ENCODE measurements at places on chromosomes 3 and 15.

DNA sequence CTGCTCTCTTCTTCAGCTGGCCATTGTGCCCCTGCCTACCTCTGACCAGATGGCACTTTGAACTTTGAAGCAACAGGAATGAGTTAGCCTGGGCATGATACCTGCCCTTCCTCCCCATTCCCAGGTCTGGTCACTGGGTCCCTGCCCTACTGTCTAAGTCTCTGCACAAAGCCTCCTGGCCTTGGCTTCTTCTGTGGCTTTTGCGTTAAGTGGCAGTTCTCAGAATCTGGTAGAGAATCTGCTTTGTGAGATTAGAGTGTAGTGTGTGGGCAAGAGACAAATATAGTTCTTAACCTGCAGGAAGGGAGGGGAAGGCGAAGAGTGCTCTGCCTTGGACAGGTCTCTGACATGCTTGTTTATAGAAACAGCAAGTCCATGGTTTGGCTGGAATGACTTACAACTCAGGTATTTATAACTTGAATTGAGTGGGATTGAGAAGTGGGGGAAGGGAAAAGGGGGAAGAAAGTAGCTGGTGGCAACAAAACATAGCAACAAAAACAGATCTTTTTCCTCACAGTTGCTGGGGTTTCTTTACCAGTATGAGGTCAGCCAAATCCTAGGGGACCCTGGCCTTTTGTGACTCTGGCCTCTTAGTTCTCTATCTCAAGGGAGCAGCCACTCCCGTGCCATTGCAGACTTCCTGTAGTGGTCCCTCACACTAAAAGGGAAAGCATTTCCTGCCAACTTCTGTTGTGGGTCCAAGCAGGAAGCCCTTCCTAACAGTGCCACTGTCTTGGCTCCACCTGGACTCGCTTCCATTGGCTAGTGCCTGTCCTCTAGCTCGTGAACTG lies 16.7 kb downstream of the MAPKBP1 start:
- DNase-seq, result no peak

DNA sequence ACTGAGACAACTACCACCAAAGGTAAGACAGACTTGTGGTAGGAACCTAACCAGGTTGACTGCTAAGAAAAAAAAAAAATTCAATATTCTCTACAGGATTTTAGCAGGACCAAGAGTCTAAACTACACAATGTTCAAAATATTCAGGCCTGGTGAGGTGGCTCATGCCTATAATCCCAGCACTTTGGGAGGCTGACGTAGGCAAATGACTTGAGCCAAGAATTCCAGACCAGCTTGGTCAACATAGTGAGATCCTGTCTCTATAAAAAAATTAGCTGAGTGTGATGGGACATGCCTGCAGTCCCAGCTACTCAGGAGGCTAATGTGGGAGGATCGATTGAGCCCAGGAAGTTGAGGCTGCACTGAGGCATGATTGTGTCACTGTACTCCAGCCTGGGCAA lies 341.6 kb upstream of the WNT5A start:
- DNase-seq, result no peak

- DNase-seq, result no peak
These were observed 26.4 kb upstream of the HGD start for GRCh38 chr3:120708408-120708807.

DNA sequence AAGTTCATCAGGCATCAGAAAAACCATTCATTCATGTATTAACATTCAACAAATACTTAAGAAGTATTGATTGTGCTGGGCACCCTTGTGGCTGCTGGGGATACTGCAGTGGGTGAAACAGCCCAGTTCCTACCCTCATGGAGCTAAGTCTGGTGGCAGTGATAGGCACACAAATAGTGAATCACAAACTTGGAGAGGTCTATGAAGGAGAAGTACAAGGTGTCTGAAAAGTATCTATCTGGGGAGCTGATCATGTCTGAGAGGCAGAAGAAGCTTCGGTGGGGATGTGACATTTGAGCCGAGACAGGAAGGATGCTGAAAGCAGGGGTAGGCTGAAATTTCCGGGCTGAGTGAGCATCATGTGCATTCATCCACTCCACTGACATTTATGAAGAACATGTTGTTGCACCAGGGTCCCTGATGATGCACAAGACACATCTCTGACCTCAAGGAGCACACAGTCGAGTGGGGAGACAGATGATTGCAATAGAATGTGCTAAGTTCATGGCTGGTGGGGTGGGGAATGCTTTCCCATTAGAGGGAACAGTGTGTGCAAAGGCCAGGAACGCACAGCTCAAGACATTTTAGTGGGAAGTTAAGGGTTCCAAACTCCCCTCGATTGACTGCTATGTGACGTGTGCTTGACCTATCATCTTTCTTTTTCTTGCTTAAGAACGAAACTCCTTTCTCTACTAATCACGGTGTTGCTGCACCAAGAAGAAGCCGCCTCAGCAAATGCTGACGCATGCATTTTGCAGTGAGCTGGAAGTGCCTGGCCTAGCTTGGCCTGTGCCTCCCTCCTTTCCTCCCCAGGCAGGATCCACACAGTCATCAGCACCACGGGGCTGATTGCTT lies 309.1 kb upstream of the ICE2 start:
- DNase-seq, result no peak

- no peak for DNase-seq
These were observed 37.7 kb upstream of the RAB6B start for GRCh38 chr3:133933097-133934024.

DNA sequence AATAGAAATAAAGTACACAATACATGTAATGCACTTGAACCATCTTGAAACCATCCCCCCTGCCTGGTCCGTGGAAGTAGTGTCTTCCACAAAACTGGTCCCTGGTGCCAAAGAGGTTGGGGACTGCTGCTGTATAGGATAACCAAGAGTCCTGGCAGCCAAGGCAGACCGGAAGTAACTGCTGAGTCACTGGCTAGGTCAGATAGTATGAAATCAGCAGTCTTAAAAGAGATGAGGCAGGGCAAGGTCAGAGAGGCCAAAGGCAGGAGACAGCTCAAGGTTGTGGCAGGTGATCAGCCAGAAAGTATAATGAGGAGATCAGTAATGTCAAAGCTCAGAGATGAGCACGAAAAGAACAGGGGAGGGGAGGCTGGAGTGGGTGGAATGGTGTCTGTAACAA lies 60.2 kb downstream of the MAP3K13 start:
- DNase-seq, result peak; percentile 16

DNA sequence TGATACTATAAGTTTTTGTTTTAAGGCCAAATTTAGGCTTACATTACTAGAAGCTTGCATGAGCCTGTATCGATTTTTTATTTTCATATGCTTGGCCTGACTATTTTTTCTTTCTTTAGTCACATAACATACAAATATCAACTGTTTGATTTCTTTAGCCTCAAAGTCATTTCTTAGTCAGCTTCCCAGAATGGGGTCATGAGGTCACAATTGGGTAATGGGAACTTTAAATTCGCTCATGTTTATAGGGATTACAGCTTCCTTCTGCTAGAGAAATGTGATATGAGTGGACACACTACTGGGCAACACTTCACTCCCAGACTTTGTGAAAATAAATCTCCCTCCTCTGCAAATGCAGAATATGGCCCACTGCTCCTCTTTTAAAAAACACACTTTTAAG lies 9.1 kb upstream of the TIPARP start:
- no peak for DNase-seq

- no peak for DNase-seq
These were observed 136.1 kb upstream of the TOPAZ1 start for GRCh38 chr3:44105571-44105970.
